ENCODE measurements at places on chromosomes 11 and 22. TPM values are rescaled to one million over a fixed set of nuclear protein-coding genes. Genes with fewer than 3 reads are reported as not detected.

Gene LMO1
- 0.95 TPM for polyA plus RNA-seq

- DNase-seq, result no peak
Measured at GRCh38 chr11:78789375-78789774, 214.7 kb upstream of the NARS2 start.

Gene KLHDC7B
- polyA plus RNA-seq, result 1.4 TPM

GRCh38 chr11:21771097-21771496, 421.8 kb upstream of the ANO5 start:
- DNase-seq, result no peak

Gene DSCAML1
- polyA plus RNA-seq, result 0.95 TPM

All from kidney (tissue), 22 donors.